Neural crest cell (in vitro differentiated cells): ENCODE measurements at places on chromosomes 3 and 15.
A peak's percentile ranks its signal among the peaks of the same experiment; 100 is the strongest.

GRCh38 chr15:75049392-75049791 lies 26.0 kb downstream of the PPCDC start:
- no peak for DNase-seq

- no peak for DNase-seq
These were observed 267.0 kb downstream of the CHL1 start for GRCh38 chr3:463252-464192.

GRCh38 chr3:58640700-58641372 lies 25.7 kb downstream of the FAM3D start:
- peak; percentile 75 for DNase-seq

GRCh38 chr3:42906848-42907183 lies 874 bp downstream of the ZNF662 start:
- no peak for DNase-seq

GRCh38 chr3:13654330-13655060 lies 105.6 kb downstream of the FBLN2 start:
- peak; percentile 22 for DNase-seq

DNA sequence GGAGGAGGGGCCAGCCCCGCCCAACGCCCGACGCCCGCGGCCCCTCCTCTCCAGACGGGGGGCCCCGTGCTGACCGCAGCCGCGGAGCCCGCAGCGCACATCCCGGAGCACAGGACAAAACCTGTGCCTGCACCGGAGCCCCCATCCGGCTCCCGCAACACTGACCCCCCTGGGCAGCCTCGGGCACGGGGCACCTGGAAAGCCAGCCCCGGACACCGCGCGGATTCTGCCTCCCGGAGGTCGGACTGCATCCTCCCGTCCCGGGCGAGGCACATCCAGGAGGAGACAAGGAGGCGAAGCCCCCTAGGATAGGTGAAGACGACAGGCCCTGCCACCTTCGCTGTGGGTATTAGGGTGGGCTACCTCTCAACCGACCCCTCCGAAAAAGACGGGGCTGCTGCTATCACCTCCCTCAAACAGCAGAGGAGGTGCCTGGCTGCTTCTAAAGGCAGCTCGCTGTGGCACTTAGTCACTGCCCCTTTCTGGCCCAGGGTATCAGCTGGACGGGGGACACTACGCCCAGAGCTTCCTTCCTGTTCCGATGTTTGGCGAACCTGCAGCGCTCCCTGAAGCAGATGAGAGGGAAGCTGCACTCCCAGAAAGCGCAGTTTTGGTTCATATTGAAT lies 10.6 kb downstream of the XXYLT1 start:
- no peak for DNase-seq

GRCh38 chr3:100216713-100217112 lies 44.1 kb upstream of the TBC1D23 start:
- DNase-seq, result no peak

GRCh38 chr3:182861348-182861747 lies 68.0 kb downstream of the ATP11B start:
- DNase-seq, result no peak

DNA sequence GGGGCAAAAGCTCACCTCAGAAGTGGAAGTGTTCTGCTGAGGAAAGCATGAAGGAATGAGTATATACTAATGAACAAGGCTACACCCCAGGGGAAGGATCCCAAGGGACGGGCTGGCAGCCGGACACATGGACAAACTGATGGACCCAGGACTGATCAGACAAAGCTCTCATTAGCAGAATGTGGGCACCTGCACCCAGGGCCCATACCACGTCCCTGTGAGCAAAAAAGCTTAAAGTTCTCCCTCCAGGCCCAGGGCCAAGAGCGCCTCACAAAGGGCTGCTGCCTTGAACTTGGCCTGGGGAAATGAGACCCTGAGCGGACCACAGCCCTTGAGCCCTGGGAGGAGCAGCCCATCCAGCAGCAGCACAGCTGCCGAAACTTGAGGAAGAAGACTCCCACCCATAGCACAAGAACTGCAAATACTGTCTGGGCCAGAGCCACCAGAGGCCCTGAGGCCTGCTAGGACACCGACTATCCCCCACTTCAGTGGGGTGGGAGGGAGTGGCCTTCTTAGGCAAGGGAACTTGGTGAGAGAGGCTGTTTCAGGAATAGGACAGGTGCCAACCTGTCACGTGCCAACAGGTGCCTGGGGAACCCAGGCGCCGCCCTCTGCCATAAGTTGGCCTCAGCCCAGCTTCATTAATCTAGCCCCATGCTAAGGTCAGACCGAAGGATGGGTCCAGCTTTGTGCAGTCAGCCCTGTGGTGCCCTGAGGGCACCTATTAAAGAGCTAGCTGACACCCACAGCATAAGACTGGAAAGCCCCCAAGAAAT lies 2.3 kb upstream of the GMPPB start:
- no peak for DNase-seq

DNA sequence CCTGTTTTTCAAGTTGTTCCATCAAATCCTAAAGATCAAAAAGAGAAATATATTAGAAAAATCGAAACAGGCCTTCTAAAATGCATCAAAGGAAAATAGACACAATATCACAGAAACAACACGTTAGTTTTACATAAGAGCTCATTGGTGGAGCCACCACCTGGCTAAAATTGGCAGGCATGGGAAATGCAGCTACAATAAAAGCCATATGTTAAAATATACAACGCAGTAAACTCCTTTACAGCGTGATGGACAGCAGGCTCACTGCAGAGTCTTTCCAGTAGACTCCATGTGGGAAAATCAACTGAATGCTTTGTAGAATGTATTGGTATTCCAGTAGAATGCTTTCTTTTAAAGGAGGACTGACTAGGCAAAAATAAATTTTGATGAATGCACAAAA lies 40.9 kb upstream of the MYO5C start:
- no peak for DNase-seq

DNA sequence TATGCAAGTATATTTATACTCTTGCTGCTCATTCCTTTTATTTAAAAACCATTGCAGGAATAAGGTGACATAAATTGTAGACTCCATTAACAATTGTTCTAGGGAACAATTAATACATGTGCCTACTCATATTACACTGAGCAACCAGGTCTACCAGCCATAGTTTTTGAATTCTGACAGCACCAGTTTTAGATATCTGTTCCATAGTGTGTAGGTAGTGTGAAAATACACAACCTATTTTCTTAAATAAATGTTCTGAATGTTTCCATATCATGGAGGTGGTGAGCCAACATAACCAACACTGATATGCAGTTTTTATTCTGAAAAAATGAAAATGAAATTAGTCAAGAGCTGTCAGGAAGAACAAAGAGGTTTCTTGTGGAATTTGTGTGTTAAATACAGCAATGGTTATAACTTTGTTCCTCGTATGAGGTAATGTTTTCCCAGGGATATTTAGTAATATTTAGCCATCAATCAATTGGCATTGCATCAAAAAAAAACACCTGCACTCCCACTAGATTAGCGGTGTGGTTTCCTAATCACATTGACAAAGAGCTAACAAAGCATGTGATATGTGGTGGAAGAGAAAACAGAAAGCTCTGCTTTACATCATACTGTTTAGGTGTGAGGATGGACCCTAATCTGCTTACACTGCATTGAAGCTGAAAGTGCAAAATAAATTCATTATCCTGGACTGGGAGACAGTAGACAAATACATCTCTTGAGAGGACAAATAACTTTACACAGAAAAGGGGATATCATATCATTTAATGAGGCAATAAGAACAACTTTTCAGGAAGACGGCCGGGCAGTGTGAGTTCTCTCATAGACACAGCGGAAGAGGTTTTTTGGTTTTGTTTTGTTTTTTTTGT lies 369.5 kb upstream of the THBS1 start:
- DNase-seq, result no peak

DNA sequence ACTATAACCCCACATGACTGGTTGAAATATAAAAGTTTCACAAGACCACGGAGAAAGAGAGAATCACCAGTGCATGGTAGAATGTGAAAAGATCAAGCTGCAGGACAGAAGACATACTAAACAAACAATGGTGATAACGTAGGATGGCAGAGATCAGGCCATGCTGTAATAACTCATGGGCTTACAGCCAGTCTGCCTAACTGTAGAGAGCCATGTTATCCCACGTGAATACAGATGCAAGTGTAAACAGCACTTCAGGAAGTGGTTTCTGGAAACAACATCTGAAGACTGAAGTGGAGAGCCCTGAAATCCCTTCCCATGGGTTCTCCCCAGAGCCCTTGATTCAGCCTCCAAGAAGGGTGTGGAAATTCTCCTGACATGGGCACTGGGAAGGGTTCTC lies 103.2 kb upstream of the SLCO2A1 start:
- DNase-seq, result no peak

GRCh38 chr3:39779511-39780230 lies 29.7 kb upstream of the MYRIP start:
- no peak for DNase-seq

GRCh38 chr3:111979434-111980038 lies 710 bp downstream of the ABHD10 start:
- no peak for DNase-seq

GRCh38 chr3:195102609-195103467 lies 168.1 kb downstream of the XXYLT1 start:
- no peak for DNase-seq

DNA sequence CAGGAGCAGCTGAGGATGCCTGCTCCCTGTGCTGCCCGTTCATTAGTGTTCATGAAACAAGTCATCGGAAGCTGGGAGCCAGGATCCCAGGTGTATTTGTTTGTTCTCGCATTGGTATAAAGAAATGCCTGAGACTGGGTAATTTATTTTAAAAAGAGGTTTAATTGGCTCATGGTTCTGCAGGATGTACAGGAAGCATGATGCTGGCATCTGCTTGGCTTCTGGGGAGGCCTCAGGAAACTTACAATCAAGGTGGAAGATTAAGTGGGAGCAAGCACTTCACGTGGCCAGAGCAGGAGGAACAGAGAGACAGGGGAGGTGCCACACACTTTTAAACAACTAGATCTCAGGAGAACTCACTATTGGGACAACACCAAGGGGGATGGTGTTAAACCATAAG lies 5.5 kb upstream of the HYKK start:
- DNase-seq, result no peak

GRCh38 chr3:113211330-113212149 lies at the start of gene BOC:
Gene BOC (plus strand): TSS chr3:113211557. CDS start chr3:113249803, 38,246 bp downstream.
- DNase-seq, result peak; percentile 26

GRCh38 chr3:101170062-101170771 lies 150.2 kb downstream of the IMPG2 start:
- DNase-seq, result no peak

- DNase-seq, result no peak
These were observed 2.0 kb downstream of the RPL32 start for GRCh38 chr3:12839156-12839946.

DNA sequence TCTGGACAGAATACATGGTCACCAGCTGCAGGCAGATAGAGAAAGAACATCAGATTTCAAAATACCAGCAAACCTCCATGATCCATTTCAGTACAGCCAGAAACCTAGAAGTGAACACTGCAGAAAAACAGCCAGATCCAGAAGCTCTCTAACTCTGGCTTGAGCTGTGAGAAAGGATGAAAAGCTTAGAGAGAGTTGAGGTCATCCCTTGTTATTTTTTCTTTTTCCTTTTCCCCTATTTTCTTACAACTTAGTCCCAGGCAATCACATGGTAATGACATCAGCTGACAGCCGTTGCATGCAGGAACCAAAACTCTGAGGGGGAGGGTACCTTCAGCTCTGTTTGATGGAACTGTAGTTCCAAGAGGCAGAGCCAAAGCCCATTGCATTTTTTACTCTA lies 113.2 kb downstream of the TCF12 start:
- DNase-seq, result no peak

DNA sequence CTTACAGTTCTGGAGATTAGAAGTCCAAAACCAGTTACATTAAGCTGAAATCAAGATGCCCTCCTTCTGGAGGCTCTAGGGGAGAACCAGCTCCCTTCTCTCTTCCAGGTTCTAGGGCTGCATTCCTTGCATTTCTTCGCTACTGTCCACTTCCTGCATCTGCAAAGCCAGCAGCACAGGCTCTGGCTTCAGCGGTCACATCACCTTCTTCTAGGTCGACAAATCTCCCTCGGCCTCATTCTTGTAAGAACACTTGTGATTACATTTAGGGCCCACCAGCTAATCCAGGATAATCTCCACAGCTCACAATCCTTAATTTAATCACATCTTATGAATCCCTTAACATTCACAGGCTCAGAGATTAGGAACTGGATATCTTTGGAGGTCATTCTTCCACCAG lies 73.8 kb downstream of the MINAR1 start:
- DNase-seq, result no peak

DNA sequence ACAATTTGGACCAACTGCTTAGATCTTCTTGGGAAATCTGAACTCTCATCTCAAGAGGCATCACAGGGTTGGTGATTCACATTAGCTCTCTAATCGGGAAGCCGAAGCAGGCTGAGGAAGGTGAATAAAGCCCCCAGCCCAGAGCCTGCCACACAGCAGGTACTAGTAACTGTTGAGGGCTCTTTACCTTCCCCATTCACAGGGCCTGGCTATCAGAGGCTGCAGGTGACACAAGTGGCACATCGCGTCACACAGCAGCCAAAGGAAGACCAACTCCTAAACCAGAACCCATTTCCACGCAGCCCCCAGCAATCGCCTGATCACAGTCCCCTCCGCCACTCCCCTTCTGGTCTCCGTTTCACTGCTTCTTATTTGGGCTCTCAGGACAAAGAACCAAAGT lies 29.2 kb downstream of the SH3BP5 start:
- DNase-seq, result no peak

DNA sequence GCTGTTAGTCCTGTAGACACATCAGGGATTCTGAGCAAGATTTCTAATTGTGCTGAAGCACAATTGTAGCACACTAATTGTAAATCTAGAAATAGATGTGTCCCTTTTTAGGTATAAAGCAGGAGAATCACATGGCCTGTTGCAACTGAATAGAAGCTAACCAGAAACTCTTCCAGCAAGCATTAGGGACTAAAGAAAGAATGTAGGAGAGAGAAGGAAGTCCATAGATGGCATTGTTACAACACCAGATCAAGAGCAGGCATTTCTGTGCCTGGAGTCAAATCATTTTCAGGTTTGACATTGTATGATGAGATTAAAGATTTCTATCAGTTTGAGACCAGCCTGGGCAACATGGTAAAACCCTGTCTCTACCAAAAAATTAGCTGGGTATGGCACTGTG lies 27.4 kb downstream of the CALML4 start:
- DNase-seq, result no peak

GRCh38 chr3:45258317-45258716 lies 32.2 kb upstream of the TMEM158 start:
- DNase-seq, result no peak

DNA sequence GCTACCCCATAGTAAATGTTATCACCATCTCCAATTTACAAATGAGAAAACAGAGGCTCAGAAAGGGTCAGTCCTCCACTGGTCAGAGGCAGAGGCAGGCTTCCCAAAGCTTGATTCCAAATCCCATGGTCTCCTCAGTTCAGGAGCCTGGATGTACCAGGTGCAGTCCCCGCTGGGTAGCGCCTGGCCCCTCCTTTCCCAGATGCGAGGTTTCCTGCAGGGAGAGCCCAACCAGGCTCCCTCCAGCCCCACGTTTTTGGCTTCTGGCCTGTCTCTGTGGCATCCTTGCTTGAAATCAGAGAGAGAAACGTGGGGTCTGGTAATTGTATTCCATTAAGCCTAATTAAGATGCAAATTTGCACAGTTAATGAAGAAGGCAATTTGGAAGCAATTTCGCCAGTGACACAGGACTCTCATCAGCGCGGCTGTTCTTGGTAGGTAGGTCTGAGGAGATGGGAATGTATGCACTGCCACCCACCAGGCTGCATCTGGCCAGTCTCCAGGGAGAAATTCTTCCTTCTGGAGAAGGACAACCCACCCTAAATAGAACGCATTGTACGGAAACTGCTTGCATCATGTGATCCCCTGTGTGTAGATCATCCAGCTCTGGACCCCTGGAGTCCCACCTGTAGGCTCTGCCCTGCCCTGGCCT lies 50.5 kb downstream of the HRH1 start:
- no peak for DNase-seq

- DNase-seq, result no peak
These were observed 38.8 kb downstream of the PRKCD start for GRCh38 chr3:53199834-53200233.
